ENCODE measurements at places on chromosomes 1 and 21. TPM values are rescaled to one million over a fixed set of nuclear protein-coding genes. Genes with fewer than 3 reads are reported as not detected.

Gene SPRR1B
- not detected for total RNA-seq

Gene SEMA4A
- 10.1 TPM for total RNA-seq

GRCh38 chr1:57799490-57800115, 375.7 kb upstream of the DAB1 start:
- H3K4me1 ChIP-seq: no peaks in the 10 kb centered on the region
- no peaks in the 10 kb centered on the region for H3K27me3 ChIP-seq
- H3K27ac ChIP-seq: no peak overlapping the region
- H3K4me3 ChIP-seq: no peak overlapping the region
- H3K36me3 ChIP-seq: no peaks in the 10 kb centered on the region

- no peak overlapping the region for H3K27ac ChIP-seq
- H3K4me1 ChIP-seq: no peaks in the 10 kb centered on the region
- H3K27me3 ChIP-seq: peaks cover 7% of the 10 kb centered on the region
- no peak overlapping the region for H3K4me3 ChIP-seq
Observed at GRCh38 chr1:235586992-235587391, 62.6 kb downstream of the GNG4 start.

Gene KCNE2
- not detected for total RNA-seq

Gene CIART
- total RNA-seq: 4.5 TPM

Gene LCE1C
- total RNA-seq: not detected

DNA sequence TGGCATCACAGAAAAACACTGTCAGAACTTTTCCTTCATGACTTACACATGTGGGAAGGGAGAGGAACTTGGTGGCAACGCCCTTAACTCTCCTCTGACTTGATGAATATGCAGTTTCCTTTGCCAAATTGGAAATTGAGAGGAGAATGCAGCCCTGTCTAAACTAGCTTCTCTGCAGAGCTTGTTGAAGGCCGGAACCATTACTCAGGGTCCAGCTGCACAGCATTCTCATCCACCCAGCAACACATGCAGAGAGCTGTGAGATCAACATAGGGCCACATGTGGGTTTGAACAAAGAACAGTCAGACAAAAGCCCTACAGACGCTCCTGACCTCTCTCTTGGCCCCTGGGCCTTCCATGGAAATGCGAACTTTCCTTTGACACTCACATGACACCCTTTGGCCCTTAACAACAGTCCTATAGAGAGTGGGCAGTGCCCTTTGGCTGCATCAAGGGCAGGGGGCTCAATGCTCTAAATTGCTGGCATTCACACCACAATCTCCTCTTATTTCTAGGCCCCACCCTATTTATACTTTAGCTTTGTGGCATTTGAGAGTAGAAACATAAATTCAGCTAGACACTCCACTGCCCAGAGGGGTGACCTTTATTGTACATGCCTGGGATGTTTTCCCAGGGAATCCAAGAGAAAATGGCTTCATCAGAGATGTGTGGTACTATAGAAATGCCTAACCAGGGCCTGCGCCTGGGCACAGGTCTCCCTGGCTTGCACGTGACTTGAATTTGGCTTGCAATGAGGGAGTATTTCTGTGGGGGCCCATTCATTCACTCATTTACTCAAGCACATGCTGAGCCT, 64.4 kb downstream of the CDC7 start:
- no peaks in the 10 kb centered on the region for H3K36me3 ChIP-seq
- no peaks in the 10 kb centered on the region for H3K27me3 ChIP-seq
- DNase-seq: no peak
- H3K27ac ChIP-seq: no peak overlapping the region
- H3K4me1 ChIP-seq: peaks cover 26% of the 10 kb centered on the region
- H3K4me3 ChIP-seq: no peak overlapping the region

DNA sequence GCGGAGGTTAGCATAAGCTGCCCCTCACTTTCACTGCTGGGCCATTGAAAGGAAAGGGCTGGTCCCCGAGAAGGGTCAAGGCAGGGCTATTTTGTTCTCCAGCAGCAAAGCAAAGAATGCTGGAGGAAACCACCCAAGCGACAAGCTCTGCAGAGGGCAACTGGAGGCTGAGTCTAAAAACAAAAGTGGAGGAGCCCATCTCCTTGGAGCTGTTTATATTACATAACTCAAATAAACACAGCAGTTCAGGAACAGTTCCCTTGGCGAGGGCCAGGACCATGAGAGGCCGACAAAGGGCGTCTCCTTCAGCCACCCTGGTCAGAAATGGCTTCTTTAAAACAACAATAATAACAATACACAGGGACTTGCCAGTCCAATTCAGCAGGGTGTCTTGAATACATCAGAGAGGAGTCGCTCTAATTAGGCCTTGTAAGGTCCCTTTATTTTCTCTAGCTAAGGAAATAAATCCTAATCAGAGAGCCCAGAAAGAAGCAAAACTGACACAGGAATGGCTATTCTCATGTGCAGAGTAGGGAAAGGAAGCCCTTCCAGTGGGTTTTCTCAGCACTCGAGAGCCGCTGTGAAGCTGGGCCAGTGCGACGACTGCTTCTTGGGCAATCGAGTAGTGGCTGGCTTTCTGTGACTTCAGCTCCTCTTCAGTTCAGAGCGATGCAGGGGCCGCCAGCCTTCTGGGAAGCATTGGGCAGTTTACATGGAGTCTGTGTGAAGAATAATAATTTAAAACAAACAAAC, 57.0 kb upstream of the TARBP1 start:
- no peaks in the 10 kb centered on the region for H3K36me3 ChIP-seq
- H3K27ac ChIP-seq: no peak overlapping the region
- no peak overlapping the region for H3K4me3 ChIP-seq
- H3K4me1 ChIP-seq: no peaks in the 10 kb centered on the region

DNA sequence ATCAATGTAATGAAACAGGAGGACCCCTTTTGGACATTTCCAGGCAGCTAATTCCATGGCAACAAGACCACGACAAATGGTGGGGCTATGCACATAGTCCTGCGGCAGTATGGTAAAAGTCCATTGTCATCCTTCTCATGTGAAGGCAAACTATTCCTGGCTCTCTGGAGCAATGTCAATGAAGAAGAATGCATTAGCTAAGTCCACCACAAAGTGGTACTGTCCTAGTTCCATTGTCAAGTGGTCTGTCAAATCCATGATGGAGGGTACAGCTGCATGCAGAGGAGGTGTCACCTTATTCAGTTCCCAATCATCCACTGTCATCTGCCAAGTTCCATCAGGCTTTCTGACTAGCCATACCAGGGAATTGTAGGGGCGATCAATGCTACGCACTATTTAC, 110.1 kb downstream of the GDAP2 start:
- H3K27me3 ChIP-seq: no peaks in the 10 kb centered on the region
- H3K27ac ChIP-seq: no peak overlapping the region
- H3K36me3 ChIP-seq: no peaks in the 10 kb centered on the region
- no peak for DNase-seq

GRCh38 chr1:9612871-9613624, 24.3 kb downstream of the TMEM201 start:
- H3K27me3 ChIP-seq: no peaks in the 10 kb centered on the region
- peaks cover 5% of the 10 kb centered on the region for H3K4me1 ChIP-seq
- peaks cover 7% of the 10 kb centered on the region for H3K36me3 ChIP-seq
- no peak for DNase-seq
- H3K4me3 ChIP-seq: no peak overlapping the region

GRCh38 chr1:29859126-29859525, 622.8 kb downstream of the PTPRU start:
- H3K27me3 ChIP-seq: peaks cover 13% of the 10 kb centered on the region
- DNase-seq: no peak
- H3K36me3 ChIP-seq: no peaks in the 10 kb centered on the region

GRCh38 chr1:198212126-198212525, 55.3 kb downstream of the NEK7 start:
- peaks cover 2% of the 10 kb centered on the region for H3K4me1 ChIP-seq
- no peaks in the 10 kb centered on the region for H3K27me3 ChIP-seq
- no peak overlapping the region for H3K27ac ChIP-seq

GRCh38 chr1:156712626-156713025, 7.2 kb upstream of the CRABP2 start:
- H3K27ac ChIP-seq: no peak overlapping the region
- no peaks in the 10 kb centered on the region for H3K4me1 ChIP-seq
- no peak for DNase-seq
- peaks cover 6% of the 10 kb centered on the region for H3K36me3 ChIP-seq
- no peak overlapping the region for H3K4me3 ChIP-seq
- no peaks in the 10 kb centered on the region for H3K27me3 ChIP-seq

Gene SPRR2E
- total RNA-seq: not detected

- DNase-seq: no peak
- no peaks in the 10 kb centered on the region for H3K4me1 ChIP-seq
- H3K4me3 ChIP-seq: no peak overlapping the region
- H3K36me3 ChIP-seq: no peaks in the 10 kb centered on the region
Observed at GRCh38 chr1:236645016-236645680, 40.8 kb upstream of the HEATR1 start.

DNA sequence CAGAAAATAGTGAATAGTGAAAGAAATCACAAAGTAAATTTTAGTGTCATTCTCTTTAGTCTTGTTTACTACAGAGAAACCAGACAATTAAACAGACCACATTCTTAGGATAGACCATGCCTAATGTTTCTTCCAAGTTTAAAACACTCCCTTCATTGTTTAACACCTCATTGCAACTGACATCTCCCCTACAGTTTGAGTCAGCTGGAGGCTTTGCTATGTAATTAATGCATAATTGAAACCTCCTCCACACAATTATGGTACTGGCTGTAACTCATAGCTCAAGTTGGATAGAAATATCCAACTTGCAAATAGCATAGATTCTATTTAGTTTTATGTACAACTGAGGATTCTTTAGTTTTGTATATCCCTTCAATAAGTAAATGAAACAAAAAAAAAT, 35.2 kb upstream of the B3GALT2 start:
- H3K4me3 ChIP-seq: no peak overlapping the region
- H3K4me1 ChIP-seq: no peaks in the 10 kb centered on the region
- peaks cover 11% of the 10 kb centered on the region for H3K36me3 ChIP-seq

Gene COL16A1
- not detected for total RNA-seq

- H3K4me3 ChIP-seq: no peak overlapping the region
- no peaks in the 10 kb centered on the region for H3K36me3 ChIP-seq
- H3K27ac ChIP-seq: no peak overlapping the region
- no peaks in the 10 kb centered on the region for H3K4me1 ChIP-seq
- DNase-seq: no peak
Observed at GRCh38 chr1:14875524-14876509, 277.3 kb downstream of the KAZN start.

DNA sequence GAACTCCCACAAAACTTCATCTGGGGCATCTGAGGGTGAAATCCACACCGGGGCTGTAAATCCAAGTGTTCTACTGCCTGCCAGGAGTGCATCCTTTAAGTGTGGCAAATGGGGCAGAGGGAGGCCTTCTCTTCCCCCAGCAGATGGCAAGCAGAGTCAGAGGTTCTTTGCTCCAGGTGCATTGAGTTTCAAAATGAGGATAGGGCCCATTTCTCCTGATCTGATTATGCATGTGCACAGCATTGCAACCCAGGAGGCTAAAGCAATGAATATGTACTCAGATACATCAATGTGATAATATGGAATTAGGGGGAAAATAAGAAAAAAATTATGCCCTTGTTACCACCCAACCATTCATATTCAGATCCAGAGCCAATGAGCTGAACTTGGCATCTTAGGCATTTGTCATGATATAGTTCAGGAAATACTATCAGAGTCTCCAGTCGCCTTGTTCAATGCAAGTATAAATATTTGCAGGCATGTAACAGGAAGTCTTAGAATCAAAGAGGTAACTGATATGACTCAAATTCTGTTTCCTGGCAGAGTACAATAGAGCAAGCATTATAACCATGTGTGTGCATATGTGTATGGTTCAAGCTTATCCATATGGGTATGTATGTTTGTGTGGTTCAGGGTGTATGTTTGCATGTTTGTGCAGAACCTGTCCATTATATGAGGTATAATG, 473.8 kb upstream of the PKN2 start:
- H3K4me1 ChIP-seq: no peaks in the 10 kb centered on the region
- DNase-seq: no peak
- H3K4me3 ChIP-seq: no peak overlapping the region
- no peaks in the 10 kb centered on the region for H3K27me3 ChIP-seq
- H3K36me3 ChIP-seq: no peaks in the 10 kb centered on the region

- peaks cover 19% of the 10 kb centered on the region for H3K4me1 ChIP-seq
- no peak overlapping the region for H3K27ac ChIP-seq
- H3K36me3 ChIP-seq: no peaks in the 10 kb centered on the region
- DNase-seq: no peak
- H3K4me3 ChIP-seq: no peak overlapping the region
Observed at GRCh38 chr1:161404051-161404597, 36.4 kb upstream of the CFAP126 start.

Data from CD4-positive, alpha-beta T cell (primary cell).